ENCODE measurements at places on chromosomes 5 and 9. TPM values are rescaled to one million over a fixed set of nuclear protein-coding genes. Genes with fewer than 3 reads are reported as not detected.

DNA sequence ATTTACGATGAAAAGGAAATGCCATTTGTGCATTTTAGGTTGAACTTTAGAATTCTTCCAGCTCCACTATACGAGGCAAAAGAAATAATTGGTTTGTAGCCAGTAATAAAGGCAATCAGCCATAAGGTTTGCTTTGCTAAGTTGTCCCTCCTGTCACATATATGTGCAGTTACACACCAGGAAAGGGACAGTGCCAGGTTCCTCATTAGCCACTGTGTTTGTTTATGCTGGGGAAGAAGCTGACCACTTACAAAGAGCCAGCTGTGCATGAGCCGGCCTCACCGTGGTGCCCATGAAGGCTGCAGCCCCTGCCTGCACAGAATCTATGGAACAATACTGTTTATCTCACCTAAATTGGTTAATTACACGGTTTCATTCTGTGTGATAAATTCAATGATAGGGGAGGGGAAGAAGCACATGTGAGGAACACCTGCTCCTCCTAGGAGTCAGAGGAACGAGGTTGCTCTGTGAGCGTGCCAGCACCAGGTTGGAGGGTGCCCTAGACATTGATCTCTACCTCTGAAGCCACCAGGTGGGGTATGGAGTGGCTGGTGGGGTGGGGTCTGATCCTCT is 173.8 kb upstream of the DAP start:
- DNase-seq = no peak

GRCh38 chr5:178981381-178981780 is 13.7 kb downstream of the GRM6 start:
- DNase-seq = no peak

GRCh38 chr9:19555214-19555613 is 146.4 kb downstream of the ACER2 start:
- no peak for DNase-seq

- no peak for DNase-seq
Observed at GRCh38 chr5:156934450-156935211, 28.4 kb downstream of the TIMD4 start.

- DNase-seq = no peak
Observed at GRCh38 chr5:102511666-102512065, 12.9 kb upstream of the SLCO6A1 start.

- no peak for DNase-seq
Observed at GRCh38 chr5:99285606-99286005, 356.8 kb upstream of the CHD1 start.

GRCh38 chr5:90056911-90057705 is 352.4 kb downstream of the CETN3 start:
- no peak for DNase-seq

SPINK7 gene
- not detected for total RNA-seq

TEK gene
- 7.5 TPM for total RNA-seq

ARHGEF39 gene
- total RNA-seq = not detected

SLC6A3 gene
- total RNA-seq = not detected

LCNL1 gene
- 0.44 TPM for total RNA-seq

IGFBPL1 gene
- 0.42 TPM for total RNA-seq

ARID3C gene
- 0.16 TPM for total RNA-seq

PCDH12 gene
- total RNA-seq = 4.2 TPM

PBX3 gene
- 4.6 TPM for total RNA-seq
